ENCODE measurements at places on chromosomes 6 and 20.

DNA sequence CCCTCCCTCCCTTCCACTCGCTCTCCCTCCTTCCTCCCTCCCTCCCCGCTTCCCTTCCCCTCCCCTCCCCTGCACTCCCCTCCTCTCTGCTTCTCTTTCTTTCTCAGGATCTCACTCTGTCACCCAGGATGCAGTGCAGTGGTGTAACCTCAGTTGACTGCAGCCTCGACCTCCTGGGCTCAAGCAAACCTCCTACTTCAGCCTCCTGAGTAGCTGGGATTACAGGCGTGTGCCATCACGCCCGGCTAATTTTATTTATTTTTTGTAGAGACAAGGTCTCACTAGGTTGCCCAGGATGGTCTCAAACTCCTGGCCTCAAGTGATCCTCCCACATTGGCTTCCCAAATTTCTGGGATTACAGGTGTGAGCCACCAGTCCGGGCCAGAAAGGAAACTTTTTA, 23.6 kb upstream of the SERPINB1 start:
- DNase-seq = no peak

GRCh38 chr6:110661414-110661813, 153.9 kb downstream of the CDK19 start:
- DNase-seq = no peak

DNA sequence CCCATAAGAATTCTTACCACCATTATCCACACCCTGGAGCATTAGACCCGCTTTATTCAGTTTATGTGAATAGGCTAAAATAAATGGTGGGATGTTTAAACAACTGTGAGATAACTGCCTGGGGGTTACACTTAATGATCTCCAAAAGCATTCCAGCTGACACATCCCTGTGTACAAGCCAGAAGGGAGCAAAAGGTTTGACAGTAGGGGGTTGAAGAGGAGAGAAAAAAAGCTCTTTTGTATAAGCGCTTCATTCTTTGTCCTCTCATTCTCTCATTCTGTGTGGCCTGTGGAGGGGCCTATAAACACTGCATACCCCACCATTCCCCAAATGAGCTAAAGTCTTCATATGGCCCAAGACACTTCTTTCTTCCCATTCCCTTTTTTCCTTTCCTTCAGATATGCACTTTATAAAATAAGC, 30.8 kb upstream of the COL21A1 start:
- no peak for DNase-seq

GRCh38 chr6:129661536-129662405, 48.2 kb downstream of the ARHGAP18 start:
- no peak for DNase-seq

GRCh38 chr20:6530254-6530653, 237.2 kb upstream of the BMP2 start:
- DNase-seq = no peak

GRCh38 chr6:12034837-12035236, 22.7 kb downstream of the HIVEP1 start:
- no peak for DNase-seq

- DNase-seq = no peak
Measured at GRCh38 chr6:13480631-13481501, 6.5 kb downstream of the GFOD1 start.

GRCh38 chr6:27575594-27576361, 102.9 kb upstream of the ZNF184 start:
- no peak for DNase-seq

GRCh38 chr6:78324213-78324612, 543.1 kb upstream of the IRAK1BP1 start:
- DNase-seq = no peak

DNA sequence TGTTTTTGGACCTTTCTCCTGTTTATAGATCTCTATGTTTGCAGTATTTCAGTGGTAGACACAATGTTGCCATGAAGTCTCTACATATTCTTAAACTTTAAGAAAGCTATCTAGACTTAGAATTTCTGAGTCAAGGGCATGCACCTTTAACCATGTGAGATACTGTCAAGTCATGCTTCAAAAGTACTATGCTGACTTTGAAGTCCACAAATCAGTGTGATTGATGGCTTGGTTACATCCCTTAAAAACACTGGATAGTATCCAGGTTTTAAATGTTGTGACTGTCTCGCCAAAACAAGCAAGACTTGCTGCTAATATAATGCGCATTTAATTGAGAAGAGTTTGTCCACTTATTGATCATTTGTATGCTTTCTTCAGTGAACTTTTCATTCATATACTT, 30.5 kb downstream of the ZNF334 start:
- DNase-seq = no peak
